ENCODE measurements at places on chromosomes 2 and 18.

DNA sequence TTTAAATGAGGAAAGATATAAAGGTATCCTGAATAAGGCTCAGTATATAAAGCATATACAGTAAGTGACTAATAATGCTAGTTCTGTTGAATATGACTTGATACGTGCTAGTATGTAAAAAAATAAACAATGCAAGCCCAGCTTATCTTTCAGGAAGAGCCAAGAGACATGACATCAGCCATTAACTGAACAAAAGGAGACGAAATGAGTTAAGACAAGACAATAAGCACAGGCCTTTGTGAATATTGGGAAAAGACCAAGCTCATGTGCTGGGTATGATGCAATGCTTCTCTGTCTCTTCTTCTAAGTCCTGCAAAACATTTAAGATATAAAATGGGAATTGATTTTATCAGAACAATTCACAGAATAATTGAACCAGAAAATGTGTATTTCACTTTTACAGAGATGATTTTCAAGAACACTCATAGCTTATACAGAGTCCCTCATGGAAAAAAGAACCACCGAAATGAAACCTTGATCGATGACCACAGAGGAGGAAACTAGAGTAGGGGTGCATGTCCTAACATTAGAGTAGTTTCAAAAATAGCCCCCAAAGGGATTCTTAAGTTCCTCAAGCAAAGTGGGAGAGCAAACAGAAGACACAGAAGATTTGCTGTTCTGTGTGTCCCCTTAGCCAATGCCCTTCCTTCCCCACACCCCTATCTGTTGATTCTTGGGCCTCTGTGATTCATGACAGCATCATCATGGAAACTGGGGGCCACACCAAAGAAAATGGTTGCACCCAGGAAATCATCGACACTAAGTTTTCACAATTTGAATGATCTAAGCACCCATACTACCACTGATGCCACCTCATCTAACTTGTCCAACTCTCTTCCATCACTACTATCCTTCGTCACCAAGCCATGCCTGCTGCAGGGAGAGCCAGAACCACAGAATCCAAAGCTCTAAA is 68.0 kb upstream of the CRIM1 start:
- no peaks in the 10 kb centered on the region for H3K4me1 ChIP-seq
- no peak overlapping the region for H3K4me3 ChIP-seq
- no peak overlapping the region for H3K27ac ChIP-seq

GRCh38 chr2:180010701-180011100 is 3.6 kb upstream of the CWC22 start:
- H3K4me1 ChIP-seq: peaks cover 7% of the 10 kb centered on the region
- H3K27ac ChIP-seq: no peak overlapping the region
- H3K4me3 ChIP-seq: no peak overlapping the region

GRCh38 chr2:152221839-152222238 is 46.3 kb upstream of the STAM2 start:
- no peaks in the 10 kb centered on the region for H3K4me1 ChIP-seq
- H3K36me3 ChIP-seq: no peaks in the 10 kb centered on the region
- H3K4me3 ChIP-seq: no peak overlapping the region

DNA sequence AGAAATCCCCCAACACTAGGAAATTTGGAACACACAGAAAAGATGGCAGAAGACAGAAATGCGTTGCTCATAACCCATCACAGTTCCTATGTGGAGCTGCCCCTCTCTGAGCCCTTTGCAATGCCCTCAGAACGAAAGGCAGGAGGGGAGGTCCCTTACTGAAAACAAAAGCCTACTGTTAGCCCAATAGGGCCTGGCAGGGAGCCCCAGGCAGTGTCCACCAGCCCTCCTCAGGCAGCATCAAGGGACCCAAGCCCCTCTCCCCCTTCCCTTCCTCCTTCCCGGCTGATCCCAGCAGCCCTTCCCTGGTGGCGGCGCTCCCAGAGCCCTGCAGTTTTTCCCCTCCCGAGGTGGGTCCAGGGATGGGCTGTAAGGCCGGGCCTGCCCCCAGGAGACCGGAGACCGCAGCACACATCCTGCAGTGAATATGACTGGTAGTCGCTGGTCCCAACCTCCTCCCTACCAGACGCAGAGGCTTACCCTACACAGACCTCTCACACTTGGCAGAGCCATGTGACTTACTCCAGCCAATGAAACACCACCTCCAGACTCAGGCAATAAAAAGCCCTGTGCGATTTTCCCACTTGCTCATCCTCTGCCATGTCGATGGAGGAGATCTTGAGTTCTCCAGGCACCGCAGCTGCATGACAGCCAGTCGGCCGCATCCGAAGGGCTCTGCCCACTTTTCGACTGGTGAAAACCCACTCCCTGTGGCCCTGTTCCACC is 19.4 kb upstream of the DUSP2 start:
- peak overlapping the region; percentile 87 for H3K27ac ChIP-seq
- no peaks in the 10 kb centered on the region for H3K36me3 ChIP-seq
- peak overlapping the region; percentile 41 for H3K4me3 ChIP-seq
- H3K27me3 ChIP-seq: no peaks in the 10 kb centered on the region

GRCh38 chr2:102342888-102343287 is 12.7 kb upstream of the IL18R1 start:
- no peaks in the 10 kb centered on the region for H3K4me1 ChIP-seq
- H3K36me3 ChIP-seq: no peaks in the 10 kb centered on the region
- H3K4me3 ChIP-seq: no peak overlapping the region
- no peak for DNase-seq

DNA sequence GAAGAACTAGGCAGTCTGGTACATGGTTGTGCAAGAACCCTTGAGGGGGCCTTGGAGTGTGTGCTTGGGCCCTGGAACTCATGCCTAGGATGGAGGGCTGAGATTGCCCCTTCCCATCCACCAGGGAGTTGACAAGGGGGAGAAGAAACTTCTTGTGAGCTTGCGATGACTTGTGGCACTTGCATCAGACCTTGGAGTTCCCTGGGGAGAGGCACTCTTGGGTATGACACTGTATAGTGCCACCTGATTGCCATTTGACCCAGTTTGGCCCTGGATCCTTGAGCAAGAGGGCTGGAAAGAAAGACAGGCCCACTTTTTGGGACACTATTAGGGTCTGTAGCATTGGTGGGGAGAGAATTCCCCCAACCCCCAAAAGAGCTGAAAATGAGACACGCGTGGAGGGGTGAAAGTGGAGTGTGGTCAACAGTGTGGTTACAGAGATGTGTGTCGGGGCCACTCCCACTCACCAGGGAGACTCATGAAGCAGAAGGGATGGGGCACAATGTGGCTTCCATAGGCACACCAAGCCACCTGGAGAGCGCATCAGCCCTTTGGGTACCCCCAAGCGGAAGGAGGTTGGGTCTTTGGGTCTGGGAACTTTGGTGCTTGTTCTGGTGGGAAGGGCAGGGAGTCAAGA is 101.3 kb downstream of the MSH2 start:
- H3K36me3 ChIP-seq: no peaks in the 10 kb centered on the region
- H3K4me1 ChIP-seq: no peaks in the 10 kb centered on the region
- H3K27me3 ChIP-seq: no peaks in the 10 kb centered on the region
- DNase-seq: no peak
- no peak overlapping the region for H3K27ac ChIP-seq

GRCh38 chr2:172613040-172613439 is 57.1 kb downstream of the PDK1 start:
- H3K36me3 ChIP-seq: peaks cover 26% of the 10 kb centered on the region
- H3K4me1 ChIP-seq: no peaks in the 10 kb centered on the region
- H3K4me3 ChIP-seq: no peak overlapping the region
- DNase-seq: no peak

DNA sequence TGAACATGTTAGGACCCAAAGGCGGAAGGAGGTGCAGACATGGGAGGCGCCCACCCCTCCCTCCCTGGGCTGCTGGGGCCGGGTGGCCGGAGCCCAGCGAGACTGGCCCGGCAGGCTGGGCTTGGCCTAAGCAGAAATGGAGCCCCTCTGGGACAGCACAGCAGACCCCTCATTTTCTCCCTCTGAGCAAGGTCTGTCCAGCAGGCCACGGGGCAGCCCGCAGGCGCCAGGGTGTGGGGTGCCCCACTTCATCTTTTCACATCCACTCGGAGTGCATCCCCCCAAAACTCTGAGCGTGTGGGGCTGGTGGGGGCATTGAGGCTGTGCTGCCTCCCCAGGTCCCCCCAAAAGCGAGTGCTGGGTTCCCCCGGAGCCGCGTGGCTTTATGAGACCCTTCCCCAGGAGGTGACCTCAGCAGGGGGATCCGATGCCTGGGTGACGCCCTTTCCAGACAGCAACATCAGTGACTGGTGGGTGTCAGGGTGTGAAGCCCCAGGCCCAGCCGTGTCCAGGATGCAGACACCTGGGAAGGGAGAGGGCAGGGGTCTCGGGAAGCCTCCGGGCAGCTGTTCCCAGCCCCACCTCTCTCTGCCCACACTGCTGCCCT is 36.7 kb upstream of the GPC1 start:
- no peak for DNase-seq
- peaks cover 4% of the 10 kb centered on the region for H3K4me1 ChIP-seq
- no peaks in the 10 kb centered on the region for H3K27me3 ChIP-seq
- no peak overlapping the region for H3K27ac ChIP-seq

DNA sequence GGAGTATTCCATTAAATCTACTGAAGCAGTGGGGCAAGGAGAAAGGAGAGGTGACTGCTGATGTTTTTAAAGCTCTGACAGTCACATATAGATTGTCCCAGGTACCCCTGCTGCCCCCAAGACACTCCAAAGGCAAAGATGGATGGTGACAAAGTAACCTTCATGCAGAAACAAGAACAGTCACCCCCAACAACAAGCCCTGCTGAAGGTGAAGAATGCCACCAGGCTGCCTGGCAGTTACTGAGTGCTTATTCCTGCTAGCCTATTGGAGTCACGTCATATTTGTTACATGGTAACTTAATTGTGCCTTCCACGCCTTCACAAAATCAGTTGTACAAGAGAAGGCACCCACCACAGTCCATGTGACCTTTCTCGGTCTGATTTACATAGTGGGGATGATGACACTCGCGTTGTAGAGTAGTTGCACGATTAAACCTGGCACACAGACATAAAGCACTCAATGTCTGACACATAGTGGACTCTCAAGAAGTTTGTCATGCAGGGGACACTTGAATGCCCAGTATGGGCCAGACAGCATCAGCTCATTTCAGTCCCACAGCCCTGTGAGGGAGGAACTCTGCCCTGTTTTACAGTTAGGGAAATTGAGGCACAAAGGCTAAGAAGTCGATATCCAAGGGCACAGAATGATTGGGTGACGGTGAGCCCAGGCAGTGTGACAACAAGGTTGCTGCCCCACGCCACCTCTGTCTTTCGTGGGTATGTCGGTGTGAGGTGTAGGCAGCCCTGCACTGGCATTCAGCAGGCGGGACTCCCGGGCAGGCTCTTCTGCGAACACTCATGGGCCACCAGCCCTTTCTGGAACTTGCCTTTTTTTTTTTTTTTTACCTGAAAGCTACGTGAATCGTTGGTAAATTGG is 62.7 kb downstream of the ZCCHC2 start:
- no peaks in the 10 kb centered on the region for H3K27me3 ChIP-seq
- H3K4me3 ChIP-seq: peak overlapping the region; percentile 80
- H3K36me3 ChIP-seq: peaks cover 3% of the 10 kb centered on the region
- DNase-seq: peak; percentile 34
- H3K4me1 ChIP-seq: peaks cover 26% of the 10 kb centered on the region
- peak overlapping the region; percentile 34 for H3K27ac ChIP-seq

- no peaks in the 10 kb centered on the region for H3K4me1 ChIP-seq
- no peaks in the 10 kb centered on the region for H3K27me3 ChIP-seq
- no peak overlapping the region for H3K4me3 ChIP-seq
- no peak overlapping the region for H3K27ac ChIP-seq
- DNase-seq: no peak
Observed at GRCh38 chr18:76203552-76203951, 291.5 kb downstream of the ZNF516 start.

- H3K4me3 ChIP-seq: no peak overlapping the region
- H3K36me3 ChIP-seq: no peaks in the 10 kb centered on the region
- H3K4me1 ChIP-seq: no peaks in the 10 kb centered on the region
- no peak overlapping the region for H3K27ac ChIP-seq
- no peaks in the 10 kb centered on the region for H3K27me3 ChIP-seq
- DNase-seq: no peak
Observed at GRCh38 chr18:54616220-54616848, 25.3 kb downstream of the DYNAP start.

GRCh38 chr2:147843864-147844696 is 749 bp upstream of the ACVR2A start:
- H3K27me3 ChIP-seq: peaks cover 6% of the 10 kb centered on the region
- H3K27ac ChIP-seq: no peak overlapping the region
- DNase-seq: peak; percentile 81
- no peaks in the 10 kb centered on the region for H3K36me3 ChIP-seq

GRCh38 chr2:95734976-95735890 is 143.4 kb downstream of the TRIM43 start:
- H3K4me3 ChIP-seq: no peak overlapping the region
- DNase-seq: no peak
- no peak overlapping the region for H3K27ac ChIP-seq
- no peaks in the 10 kb centered on the region for H3K27me3 ChIP-seq
- H3K4me1 ChIP-seq: no peaks in the 10 kb centered on the region

DNA sequence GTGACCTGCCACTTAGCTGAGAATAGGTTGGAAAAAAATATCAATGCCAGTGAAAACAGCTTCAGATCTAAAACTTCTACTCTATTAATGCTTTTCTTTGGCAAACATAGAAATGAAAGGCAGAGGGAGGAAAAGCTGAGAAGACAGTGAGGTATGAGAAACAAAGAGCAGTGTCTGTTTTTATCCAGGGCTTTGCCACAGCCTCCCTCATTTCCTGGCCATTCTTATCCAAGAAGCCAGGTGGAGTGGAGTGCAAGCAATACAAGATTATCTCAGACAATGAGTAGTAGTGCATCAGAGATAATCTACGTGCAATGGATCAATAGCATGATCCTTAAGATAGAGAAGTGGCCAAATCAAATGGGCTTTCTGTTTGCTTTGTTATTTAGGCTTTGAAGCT is 808.7 kb upstream of the PIK3C3 start:
- H3K4me3 ChIP-seq: no peak overlapping the region
- no peaks in the 10 kb centered on the region for H3K36me3 ChIP-seq
- H3K4me1 ChIP-seq: no peaks in the 10 kb centered on the region
- DNase-seq: no peak

DNA sequence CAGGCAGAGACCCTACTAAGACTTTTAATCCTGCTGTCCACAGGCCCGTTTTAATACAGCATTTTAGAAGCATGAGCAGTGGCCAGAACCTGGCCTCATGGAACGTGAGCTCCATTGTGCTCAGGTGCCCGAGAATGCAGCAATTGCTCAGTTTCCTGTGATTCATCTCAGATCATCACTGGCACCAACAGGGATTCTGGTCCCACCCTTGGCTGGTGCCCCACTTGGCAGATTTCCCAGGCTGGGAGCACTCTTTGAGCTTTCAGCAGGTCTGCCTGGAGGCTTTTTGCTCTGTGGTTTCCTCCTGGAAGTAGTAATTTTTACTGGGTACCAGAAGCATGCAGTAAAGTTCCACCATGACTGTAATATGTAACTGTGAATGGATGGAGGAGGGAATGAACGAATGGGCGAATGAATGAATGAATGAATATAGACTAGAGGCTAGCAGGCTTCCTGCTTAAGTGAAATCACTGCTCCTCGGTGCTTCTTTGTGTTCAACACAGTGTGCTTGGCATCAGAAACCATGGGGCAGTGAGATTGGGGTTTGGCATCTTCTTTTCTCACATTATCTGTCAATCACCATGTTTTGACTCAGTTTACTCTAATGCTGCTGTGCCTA is 312.9 kb downstream of the PRKCE start:
- no peaks in the 10 kb centered on the region for H3K4me1 ChIP-seq
- H3K4me3 ChIP-seq: no peak overlapping the region
- no peak overlapping the region for H3K27ac ChIP-seq
- peaks cover 6% of the 10 kb centered on the region for H3K27me3 ChIP-seq
- no peaks in the 10 kb centered on the region for H3K36me3 ChIP-seq

- DNase-seq: no peak
- no peak overlapping the region for H3K27ac ChIP-seq
- H3K27me3 ChIP-seq: no peaks in the 10 kb centered on the region
- no peaks in the 10 kb centered on the region for H3K36me3 ChIP-seq
Observed at GRCh38 chr2:129656081-129656598, 323.3 kb upstream of the RAB6C start.

GRCh38 chr2:3434654-3435053 is 55.2 kb downstream of the TRAPPC12 start:
- no peak for DNase-seq
- H3K27ac ChIP-seq: no peak overlapping the region
- H3K36me3 ChIP-seq: peaks cover 37% of the 10 kb centered on the region
- no peak overlapping the region for H3K4me3 ChIP-seq

All from CD4-positive, CD25-positive, alpha-beta regulatory T cell (primary cell).